Stimulated activated memory B cell treated with anti-CD40 and anti-IgM and Interleukin-4, amounts not matched to agents 10 μg/mL and 1 μg/mL and 100 μg/mL, for 72 hours (primary cell): ENCODE measurements at places on chromosomes 2 and 18.

DNA sequence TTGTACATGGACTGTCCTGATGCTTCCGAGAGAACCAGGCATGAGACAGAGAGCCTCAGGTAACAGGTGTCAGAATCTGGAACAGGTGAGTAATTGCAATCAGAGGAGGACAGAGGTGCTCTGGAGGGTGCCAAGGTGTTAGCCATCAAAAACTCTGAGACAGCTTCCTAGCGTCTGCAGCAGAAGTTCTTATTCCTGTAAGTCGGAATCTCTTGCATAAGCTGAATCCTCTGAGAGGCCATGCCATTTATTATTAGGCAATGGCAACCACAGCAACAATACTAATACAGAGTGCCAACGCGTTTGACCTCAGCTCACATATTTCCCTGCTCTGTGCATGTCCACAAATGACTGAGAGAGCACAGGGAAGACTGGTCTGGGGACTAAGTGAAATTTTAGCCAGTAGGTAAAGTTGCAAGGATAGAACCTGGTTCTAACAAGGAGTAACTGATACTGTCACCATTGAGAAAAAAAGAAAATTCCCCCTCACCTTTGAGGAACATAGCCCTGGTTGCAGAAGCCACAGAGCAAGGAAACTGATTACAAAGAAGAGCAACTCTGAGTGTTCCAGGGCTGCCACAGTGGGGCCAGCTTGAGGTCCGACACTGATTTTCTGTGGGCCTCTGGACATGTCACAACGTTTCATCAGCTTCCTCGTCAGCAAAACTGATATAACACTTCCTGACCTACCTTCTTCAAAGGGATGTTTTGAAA lies 55.1 kb upstream of the ACSL3 start:
- ATAC-seq: no peak

DNA sequence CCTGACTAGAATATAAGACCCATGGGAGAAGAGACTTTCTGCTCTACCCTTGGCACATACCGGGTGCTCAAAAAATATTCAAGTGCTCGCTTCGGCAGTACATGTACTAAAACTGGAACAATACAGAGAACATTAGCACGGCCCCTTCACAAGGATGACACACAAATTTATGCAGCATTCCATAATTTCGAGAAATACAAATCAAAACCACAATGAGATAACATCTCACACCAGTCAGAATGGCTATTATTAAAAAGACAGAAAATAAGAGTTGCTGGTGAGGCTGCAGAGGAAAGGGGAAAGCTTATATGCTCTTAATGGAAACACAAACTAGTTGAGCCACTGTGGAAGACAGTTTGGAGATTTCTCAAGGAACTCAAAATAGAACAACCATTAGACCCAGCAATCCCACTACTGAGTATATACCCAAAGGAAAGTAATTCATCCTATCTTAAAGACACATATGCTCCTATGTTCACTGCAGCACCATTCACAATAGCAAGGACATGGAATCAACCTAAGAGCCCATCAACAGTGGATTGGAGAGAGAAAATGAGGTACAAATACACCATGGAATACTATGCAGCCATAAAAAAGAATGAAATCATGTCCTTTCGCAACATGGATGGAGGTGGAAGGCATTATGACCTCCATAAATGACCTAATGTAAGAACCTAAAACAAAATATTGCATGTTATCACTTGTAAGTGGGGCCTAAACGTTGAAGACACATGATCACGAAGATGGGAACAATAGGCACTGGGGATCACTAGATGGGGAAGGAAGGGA lies 71.6 kb upstream of the CYP1B1 start:
- no peak for ATAC-seq

DNA sequence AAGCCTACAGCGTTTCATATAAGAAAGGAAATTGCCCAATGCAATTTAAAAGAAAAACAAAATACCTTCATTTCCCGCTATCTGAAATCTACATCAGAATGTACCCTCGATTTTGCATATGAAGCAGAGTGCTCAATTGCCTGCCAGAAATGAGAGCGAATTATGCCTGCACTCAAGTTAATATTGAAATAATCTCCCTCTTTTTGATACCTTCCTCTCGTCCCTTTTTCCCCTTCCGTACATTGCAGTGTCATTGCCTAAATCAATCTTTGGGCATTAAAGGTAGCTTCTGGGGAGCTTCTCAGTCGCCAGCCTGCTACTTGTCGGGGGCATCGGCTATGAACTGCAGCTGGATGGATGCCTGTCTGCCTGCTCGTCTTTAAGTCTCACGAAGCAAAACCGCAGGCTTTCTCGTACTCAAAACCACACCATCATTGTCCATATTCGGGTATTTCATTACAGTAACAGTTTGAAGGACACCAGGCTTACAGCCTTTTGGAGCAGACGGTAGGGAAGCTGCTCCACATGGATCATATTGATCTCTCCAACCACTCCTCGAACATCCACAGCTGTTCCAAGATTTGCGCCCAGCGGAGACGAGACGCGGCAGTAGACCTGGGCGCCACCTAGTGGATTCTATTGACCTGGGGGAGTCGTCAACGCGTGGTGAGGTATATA lies 64.0 kb upstream of the HNRNPA3 start:
- peak; percentile 91 for ATAC-seq

DNA sequence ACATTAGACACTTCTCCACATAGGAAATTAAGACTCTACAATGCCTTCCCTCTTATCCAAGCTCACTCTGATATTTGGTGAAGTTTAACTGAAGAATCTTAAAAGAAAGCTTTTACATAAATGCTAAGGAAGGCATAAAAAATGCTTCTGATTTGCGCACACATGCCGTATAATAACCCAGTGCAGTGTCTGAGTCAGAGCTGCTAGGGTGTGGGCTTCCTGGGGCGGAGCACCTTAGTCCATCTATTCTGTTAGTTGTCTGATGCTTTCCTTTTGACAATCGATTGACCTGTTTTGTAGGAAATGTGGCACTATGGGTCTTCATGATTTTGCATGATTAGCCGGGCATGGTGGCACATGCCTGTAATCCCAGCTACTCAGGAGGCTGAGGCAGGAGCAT lies 231.5 kb downstream of the AFF3 start:
- no peak for ATAC-seq

DNA sequence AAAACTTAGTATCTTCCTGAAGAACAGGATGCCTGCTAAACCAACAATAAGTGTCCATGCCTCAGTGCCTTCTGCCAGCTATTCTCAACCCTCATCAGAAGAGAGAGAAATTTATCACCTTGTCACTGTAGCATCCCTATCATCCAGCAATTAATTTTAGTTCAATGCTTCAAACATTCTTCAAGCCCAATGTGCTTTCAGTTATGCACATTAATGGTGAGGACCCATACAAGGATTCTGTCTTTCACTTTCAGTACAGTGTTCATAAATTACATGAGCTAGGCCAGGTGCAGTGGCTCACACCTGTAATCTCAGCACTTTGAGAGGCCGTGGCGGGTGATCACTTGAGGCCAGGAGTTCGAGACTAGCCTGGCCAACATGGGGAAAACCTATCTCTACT lies 47.0 kb upstream of the MSH6 start:
- no peak for ATAC-seq

- ATAC-seq: no peak
These were observed 35.1 kb upstream of the SLC14A1 start for GRCh38 chr18:45688833-45689232.
